Natural killer cell treated with Interleukin-12 subunit alpha and Interleukin-12 subunit beta and Interleukin-15 and Interleukin-18, amount 100 ng/mL, for 72 hours (primary cell): ENCODE measurements at places on chromosomes 2 and 18.

GRCh38 chr18:63365876-63366212 lies 1.2 kb downstream of the KDSR start:
- DNase-seq = no peak

- DNase-seq = no peak
These were observed 5.8 kb upstream of the PROM2 start for GRCh38 chr2:95268211-95269035.

DNA sequence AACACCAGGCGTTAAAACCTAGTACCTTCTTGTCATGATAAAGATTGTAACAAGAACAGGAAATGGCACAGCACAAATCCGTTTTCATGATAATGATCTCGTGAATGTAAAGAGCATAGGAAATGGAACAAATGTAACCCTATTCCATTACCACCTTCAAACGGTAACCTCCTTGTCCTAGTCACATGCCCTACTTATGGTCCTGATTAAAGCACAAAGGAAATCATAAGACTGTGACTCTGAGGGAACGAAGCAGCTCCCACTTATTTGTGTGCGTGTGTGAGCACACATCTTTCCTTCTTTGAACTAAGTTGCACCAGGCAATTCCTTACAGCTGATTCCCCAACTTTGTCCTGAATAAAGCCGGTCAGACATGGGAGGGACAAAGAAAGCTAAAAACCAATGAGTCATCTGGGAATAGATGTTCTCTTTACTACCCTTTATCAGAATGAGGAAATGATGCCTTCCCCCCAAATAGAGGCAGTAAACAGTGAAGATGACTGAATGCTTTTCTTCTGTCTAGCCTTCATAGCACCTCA lies 192.6 kb downstream of the IKZF2 start:
- DNase-seq = no peak

DNA sequence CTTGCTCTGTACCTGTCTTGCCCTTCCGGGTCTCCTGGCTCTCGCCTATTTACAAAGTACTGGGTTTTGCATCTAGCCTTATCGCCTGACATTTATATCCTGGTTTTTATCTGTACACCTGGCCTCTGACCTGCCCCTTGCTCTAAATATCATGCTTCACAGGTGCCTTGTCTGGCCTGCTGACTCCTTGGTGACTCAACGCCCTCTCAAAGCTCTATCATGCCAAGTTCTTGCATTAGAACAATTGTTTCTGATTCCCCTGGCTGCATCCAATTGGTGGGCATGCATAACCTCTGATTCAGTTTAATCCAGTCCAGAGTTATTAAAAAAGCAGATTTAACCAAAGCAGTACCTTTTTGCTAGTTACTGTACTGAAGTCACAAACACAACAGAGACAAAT lies 113.9 kb upstream of the CCDC68 start:
- DNase-seq = no peak

- no peak for DNase-seq
These were observed 749.2 kb upstream of the CRIM1 start for GRCh38 chr2:35606394-35606793.

GRCh38 chr2:108586116-108586515 lies 51.8 kb downstream of the LIMS1 start:
- DNase-seq = no peak

DNA sequence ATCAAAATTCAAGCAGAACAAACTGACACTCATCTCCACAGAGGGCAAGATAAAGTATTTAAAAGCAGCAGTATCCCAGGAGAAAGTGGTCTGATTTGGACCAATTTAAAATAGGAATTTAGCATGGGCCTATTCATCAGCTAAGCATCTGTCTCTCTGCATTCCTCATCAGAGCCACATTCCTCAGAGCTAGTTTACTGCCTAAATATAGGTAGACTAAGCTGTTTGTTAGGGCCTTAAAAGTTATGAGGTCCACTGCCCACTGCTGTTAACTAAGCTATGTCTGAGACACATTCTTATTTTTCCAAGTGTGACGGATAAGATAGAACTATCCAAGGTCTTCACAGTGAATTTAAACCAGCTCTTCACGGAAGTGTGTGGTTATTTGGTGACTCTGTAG lies 17.6 kb downstream of the NEB start:
- no peak for DNase-seq

DNA sequence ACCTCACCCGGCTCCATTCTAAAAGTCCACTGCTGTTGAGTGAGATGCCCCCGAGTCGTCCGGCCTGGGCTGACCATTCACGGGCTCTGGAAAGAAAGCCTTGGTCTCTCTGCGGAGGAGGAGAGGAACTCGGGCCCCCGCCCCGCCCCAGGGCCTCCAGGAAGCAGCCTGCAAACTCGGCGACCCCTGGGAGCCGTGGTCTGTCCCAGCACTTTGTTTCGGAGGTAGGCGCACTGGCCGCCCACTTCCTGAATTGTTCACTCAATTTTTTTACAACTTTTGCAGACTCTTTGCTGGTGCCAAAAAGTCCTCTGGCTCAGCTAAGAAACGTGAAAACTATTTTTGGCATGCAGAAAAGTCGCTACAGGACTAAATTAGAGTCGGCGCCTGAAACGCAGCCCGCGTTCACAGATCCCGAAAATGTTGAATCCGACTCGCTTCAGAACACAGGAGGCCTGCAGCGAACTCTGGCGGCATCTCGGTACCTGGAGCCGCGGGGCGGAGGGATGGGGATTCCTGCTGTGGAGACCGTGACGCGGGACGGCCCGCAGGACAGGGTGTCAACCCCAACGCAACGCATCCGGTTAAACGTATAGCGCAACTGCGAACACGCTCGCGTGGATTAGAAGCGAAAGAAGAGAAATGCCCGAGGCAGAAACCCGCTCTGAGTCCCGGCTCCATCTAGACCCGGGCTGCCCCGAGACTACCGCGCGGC lies 1.5 kb downstream of the PXDN start:
- DNase-seq = no peak

DNA sequence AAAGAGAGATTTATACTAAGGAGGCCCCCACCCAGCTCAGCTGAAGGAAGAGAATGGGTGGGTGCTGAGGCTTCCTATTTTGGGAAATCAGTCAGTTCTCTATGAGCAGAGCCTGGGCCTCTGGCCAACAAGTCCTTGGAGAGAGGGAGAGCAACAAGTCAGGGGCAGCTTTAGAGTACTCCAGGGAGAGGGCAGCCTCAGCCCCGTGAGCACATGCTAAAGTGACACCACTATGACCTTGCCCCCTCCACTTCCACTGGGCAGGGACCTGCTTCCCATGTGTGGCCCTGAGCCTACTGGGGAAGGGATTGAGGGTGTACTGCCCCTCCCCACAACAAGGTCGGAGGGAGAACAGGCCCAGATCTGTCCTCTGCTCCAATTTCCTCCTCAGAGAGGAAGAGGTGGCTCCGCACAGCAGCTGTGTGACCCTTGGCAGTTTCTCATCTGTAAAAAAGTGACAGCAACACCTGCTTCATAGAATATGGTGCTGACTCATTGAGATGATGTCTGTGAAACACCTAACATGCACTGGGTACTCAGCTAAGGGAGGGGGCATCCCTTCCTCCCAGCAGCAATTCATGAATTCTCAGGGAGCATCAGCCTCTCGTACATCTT lies 72.9 kb downstream of the CLHC1 start:
- DNase-seq = no peak

GRCh38 chr2:102313025-102313424 lies 1.7 kb downstream of the IL1RL1 start:
- no peak for DNase-seq

- no peak for DNase-seq
These were observed 27.2 kb upstream of the PAIP2B start for GRCh38 chr2:71254078-71254477.

DNA sequence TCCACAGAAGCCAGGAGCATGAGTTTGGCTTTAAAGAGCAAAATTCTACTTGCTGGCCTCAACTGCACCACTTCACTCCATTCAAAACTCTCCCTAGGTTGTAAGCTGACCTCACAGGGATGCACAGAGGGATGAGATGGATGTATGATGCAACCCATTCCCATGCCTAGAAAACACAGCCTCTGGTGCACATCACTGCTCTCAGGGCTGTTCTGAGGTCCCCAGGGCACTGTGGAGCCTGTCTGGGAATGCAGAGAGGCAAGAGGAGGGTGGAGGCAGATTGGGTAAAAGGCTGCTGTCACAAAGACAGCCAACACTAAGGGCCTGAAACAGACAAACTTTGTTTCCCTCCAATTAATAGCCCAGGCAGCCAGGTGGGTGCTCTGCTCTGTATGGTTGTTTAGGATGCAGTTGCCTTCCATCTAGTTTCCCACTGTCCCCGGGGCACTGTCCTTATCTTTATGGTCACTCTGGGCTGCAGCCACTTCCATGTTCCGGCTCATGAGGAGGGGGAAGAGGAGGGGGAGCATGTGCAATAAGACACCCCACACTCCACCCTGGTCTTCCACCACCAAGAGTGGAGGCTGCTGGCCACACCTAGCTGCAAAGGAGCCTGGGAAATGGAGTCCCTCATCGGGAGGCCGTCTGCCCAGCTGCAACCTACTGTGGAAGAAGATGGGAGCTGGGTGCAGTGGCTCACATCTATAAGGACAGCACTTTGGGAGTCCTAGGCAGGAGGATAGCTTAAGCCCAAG lies 7.0 kb downstream of the GPR45 start:
- DNase-seq = no peak

DNA sequence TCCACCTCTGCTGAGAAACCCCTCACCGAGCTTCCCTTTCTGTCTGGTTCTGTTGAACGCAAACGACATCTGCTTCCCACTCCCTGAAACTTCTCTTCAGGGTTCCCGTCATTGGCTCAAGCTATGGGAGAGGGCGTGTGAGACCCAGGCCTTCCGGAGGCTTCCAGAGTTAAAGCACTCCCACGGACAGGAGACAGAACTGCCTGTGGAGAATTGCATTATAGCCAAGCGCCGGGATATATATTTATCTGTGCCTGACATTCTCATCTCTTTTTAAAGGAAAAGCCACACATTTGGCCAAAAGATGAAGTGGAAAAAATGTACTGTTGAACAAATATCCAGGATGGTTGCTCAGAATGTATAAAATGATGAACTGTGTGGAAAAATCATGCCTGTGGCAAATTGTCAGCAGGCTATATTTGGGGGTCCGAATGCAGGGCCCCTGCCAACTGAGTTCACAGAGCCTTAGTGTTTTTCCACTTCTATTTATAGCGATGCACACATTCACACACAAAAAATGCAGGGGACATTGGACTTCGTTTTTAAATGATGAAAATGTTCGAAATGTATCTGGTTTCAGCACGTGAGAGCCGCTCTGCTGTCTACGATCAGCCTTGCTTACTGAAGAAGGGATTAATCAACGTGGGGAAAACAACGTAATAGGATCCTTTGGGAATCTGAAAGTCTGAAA lies 59.5 kb downstream of the E2F6 start:
- no peak for DNase-seq

GRCh38 chr2:170723446-170723958 lies 8.4 kb downstream of the SP5 start:
- no peak for DNase-seq

- no peak for DNase-seq
These were observed 73.1 kb downstream of the MAPRE2 start for GRCh38 chr18:35114305-35114704.

DNA sequence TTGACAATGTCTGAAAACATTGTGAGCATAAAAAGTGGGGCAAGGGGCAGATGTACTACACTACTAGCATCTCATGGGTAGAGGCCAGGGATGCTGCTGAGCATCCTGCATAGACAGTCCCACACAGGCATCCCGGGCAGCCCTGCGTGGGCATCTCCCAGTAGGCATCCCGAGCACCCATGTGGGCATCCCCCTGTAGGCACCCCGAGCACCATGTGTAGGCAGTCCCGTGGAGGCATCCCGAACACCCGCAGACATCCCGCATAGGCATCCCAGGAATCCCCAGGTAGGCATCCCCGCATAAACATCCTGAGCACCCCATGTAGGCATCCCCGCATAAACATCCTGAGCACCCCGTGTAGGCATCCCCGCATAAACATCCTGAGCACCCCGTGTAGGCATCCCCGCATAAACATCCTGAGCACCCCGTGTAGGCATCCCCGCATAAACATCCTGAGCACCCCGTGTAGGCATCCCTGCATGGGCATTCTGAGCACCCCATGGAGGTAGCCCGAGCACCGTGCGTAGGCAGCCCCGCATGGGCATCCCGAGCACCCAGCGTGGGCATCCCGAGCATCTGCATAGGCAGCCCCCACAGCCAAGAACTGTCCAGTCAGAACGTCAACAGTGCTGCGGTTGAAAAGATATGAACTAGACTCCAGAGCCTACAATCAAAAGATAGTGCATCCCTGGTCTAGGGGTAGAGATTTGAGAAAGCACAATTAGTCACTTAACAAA lies 273.5 kb downstream of the NBAS start:
- no peak for DNase-seq

GRCh38 chr2:239952665-239953417 lies 72.3 kb downstream of the NDUFA10 start:
- DNase-seq = no peak

- DNase-seq = no peak
These were observed 92.6 kb downstream of the SPATS2L start for GRCh38 chr2:200399046-200399445.

DNA sequence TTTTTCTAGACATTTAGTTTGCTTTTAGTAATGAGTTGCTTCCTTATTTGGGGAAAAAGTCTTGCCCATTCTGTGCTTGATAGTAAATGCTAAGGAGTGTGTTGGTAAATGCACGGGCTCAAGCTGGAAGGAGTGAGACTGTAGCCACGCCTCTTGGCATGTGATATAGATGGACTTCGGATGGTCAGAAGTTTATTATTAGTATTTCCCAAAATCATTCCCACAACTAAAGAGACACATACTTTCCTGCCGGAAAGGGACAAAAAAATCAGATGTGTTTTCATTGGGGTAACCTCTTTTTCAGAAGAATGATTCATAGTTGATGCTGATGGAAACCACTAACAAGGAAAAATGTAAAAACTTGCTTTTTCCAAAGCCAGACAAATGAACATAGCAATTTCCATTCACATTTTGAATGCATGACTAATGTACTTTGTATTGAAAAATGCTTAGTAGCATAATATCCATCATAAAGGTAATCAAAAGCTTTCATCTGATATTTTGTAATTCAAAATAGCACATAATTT lies 133.2 kb downstream of the ZNF532 start:
- DNase-seq = no peak

- DNase-seq = no peak
These were observed 12.9 kb downstream of the ARPC2 start for GRCh38 chr2:218229851-218230250.

DNA sequence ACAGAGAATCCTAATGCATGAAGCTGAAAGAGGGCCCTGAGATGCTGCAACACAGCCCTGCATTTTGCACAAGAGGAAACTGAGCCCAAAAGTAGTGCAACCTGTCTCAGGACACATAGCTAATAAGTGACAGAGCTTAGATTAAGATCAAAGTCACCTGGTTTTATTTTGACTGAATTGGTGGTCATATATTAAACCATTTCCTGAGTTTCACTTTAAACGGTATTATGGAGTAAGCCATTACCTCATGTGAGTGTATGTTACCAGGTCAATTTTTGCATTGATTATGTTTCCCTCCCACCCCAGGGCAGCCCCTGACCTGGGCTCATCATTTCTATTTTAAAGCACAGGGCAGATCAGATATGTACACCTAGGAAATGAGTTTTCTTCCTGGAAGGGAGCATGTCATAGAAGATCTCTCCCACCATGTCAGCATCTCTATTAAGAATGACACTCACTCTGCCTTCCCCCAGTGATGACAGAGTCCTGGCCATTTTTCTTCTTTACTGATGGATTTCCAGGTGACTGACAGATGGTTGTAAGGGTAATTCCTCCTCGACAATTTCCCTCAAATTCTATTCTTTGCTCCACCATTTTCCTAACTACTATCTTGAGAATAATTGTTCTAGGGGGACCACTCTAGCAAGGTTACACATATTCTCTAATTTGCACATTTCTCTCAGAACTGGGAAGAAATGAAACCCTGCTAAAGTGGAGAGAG lies 441.3 kb upstream of the SLC14A2 start:
- no peak for DNase-seq
